ENCODE measurements at places on chromosomes 12 and 14. TPM values are rescaled to one million over a fixed set of nuclear protein-coding genes. Genes with fewer than 3 reads are reported as not detected.

DNA sequence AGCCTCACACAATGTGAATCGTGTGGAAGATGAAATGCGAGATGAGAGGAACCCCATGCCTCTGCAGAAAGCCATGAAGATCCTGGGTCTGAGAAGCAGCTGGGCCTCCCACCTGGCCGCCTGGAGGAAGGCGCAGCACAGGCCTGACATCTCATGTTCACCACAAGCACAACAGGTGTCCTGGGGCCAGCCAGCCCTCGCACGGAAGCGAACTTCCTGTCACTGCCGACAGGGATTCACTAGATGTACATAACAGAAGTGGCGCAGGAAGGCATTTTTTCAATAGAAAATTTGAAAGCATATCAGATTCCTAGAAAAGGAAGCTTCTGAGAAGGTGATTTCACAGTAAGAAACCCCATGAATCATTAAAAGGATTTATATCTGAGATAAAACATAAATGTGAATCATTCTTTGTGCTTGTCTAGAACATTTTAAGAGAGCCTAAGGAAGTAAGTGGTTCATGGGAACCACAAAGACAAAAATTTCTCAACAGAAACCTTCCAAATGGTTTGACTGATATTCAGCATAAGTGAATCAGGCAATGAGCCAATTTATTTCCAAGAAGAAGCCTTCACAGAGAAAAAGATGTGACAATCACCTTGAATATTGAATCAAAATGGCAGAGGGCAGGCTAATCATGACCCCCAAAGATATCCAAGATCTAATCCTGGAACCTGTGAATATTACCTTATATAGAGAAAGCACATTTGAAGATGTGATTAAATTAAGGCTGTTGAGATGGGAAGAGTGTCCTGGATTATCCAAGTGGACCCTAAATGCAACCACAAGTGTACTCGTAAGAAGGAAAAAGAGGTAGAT lies 311.9 kb downstream of the DUSP6 start:
- DNase-seq, result peak; percentile 43

DNA sequence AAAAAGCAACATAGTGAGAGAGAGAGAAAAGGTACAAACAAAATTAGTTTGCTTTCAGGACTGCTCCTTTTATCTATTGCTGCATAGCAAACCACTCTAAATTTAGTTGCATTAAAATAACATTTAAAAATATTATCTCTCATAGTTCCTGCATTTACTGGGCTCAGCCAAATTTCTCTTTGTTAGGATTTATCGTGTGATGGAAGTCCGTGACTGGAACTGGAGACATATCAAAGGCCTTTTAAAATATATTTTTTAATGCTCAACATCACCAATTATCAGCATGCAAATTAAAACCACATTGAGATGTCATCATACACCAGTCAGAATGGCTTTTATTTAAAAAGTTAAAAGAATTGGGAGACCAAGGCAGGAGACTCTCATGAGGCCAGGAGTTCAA lies 107.6 kb upstream of the SYT1 start:
- no peak for DNase-seq

DNA sequence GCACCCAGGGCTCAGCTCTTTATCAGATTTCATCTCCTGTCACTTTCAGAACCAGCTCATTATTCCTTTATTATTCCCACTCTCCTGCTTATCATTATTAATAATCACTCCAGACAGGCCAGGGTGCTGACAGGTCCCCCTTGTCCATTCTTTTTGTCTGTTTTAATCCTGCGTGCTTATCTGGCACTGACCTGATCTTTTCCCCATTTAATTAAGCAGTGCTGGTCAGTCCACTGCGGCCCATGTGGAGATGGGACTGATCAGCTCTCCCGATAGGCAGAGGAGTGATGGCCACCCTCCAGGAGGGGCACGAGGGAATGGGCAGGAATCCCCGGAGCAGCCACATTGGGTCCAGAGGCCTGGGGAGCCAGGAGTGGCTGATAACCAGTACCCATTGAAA lies 55.5 kb upstream of the GPATCH2L start:
- no peak for DNase-seq

The OR6C2 gene
- not detected for total RNA-seq

The CYP46A1 gene
- 0.09 TPM for total RNA-seq

GRCh38 chr14:84282618-84283017 lies 1247.3 kb upstream of the FLRT2 start:
- DNase-seq, result no peak

DNA sequence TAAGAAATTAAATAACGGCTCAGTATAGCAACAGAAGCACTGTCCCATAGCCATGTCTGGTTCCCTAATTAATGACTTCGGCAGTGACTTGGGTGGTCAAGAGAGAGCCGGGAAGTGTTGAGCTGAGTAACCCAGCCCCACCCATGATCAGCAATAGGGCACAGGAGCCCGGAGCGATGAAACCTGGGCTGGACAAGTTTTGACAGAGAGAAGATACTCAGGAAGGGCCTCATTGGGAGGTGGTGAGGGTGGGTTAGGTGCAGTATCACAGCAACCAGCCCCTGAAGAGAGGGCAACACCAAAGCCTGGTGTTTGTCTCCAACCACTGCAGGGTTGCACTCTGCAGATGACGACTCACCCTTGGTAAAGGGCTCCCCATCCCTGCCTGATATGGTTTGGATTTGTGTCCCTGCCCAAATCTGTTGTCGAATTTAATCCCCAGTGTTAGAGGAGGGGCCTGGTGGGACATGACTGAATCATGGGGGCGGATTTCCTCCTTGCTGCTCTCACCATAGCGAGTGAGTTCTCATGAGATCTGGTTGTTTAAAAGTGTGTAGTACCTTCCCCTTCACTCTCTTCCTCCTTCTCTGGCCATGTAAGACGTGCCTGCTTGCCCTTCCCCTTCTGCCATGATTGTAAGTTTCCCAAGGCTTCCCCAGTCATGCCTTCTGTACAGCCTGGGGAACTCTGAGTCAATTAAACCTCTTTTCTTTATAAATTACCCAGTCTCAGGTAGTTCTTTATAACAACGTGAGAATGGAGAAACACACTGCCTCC lies 124.9 kb upstream of the MED13L start:
- DNase-seq, result no peak

DNA sequence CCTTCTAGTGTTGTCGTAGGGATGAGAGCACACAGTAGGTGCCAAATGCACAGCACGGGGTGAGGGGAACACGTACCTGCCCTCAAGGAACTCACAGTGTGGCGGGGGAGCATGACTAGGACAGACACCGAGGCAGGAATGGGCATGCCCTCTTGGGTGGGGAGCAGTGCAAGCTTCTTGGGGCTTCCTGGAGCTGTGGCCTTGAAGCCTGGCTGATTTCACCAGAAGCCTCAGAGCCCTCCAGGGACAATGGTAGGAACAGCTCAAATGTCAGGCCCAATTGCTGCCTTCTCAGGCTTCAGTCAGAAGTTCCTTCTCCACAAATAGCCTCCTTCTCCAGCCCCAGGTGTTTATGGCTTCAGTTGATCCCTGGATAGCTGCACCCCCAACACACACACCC lies 43.4 kb downstream of the TEAD4 start:
- DNase-seq, result no peak

The ATL1 gene
- total RNA-seq, result 12.0 TPM

The GLI1 gene
- total RNA-seq, result 1.9 TPM

GRCh38 chr12:70529647-70530046 lies 107.6 kb downstream of the PTPRB start:
- DNase-seq, result no peak

GRCh38 chr12:104060791-104061190 lies 3.5 kb upstream of the HCFC2 start:
- DNase-seq, result no peak

The EEA1 gene
- total RNA-seq, result 33.4 TPM

DNA sequence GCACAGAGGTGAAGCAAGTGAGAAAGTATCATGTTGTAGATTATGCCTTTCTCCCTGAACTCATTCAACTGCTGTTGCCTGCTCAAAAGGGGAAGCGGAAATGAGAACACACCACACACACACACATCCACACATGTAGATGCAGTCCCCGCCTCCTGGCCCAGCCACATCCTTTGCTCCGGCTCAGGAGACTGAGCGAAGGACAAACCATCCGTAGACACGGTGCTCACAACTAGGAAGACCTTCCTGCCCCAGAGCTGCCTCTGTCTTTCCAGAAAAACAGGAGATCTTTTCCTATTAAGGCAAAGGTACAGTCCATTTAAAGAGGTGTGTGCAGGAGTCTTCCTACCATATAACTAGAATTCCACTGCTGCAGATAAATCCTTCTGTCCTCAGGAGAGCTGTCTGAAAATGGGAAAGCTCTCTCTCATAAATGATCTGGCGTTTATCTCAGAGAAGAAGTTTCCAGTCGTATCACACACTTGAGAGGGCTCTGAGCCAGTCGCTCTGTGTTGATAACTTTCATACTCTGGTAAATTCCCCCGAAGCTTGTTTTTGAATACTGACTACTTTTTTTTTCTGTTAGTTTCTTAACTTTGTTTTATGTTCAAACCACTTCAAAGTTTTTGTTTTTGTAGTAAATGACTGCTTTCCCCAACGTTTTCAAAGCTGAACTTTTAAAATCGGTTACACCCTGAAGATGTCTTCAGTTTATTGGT lies at the start of gene TESPA1:
Gene TESPA1 (minus strand): TSS at position 105 of the 719 bp plus-strand sequence. CDS start 10,200 bp downstream, outside the sequence.
- peak; percentile 68 for DNase-seq

DNA sequence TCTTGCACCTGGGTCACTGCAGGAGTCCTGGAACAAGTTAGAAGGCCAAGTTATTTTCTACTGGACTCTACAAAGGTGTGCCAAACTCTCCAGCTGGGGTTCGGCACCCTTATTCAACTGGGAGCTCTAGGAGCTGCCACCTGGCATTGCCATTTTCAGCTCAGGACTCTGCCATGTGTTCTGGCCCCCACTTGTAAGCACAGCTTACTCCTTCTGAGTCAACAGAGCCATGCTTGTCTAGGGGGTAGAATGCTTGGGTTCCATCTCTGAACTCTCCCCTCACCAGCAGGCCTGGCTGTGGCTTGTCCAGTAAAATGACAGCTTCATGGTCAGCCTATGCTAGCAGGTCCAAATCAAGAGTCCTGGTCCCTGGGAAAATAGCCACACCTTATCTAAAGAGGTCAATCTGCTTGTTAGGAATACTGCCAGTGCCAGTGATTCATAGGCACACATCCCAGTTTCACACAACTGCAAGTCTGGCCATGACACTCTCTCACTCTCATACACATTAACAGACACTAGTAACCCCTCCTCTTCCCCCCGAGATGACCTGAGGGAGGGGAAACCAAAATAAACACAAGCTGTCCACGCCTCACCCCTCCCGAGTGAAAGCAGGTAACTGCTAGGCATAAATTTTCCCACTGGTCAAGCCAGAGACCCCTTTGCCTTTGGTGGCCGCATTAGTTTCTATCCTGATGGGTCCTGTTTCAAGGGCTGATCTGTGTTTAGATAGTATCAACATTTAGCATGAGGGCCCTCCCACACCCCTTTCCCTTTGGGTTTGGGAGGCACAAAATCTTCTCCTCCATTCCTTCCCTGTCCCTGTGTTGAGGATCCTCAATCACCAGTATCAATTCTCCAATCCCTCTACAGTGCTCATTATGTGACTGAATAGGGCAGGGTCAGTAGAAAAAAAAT lies 182.3 kb upstream of the GZMB start:
- DNase-seq, result peak; percentile 36

The ZBTB25 gene
- 6.5 TPM for total RNA-seq

The KRT6C gene
- not detected for total RNA-seq

The BBOF1 gene
- total RNA-seq, result 3.1 TPM

DNA sequence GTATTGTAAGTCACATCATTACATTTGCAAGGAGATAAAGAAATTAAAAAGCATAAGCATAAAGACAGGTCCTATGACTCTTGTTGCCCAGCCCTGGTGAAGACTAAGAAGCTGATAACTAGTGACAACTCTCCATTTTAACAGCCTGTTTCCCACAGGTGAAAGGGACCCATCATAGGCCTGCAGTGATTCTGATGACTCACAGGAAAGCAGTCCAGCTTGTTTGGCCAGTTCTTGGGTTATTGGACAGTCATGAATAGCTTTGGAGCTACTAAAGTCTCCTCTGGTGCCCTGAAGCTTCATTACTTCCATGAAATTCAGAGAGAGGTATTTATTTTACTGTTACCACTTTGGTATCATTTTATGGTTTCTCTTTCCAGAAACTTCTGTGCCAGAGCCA lies 55.5 kb upstream of the DYRK2 start:
- peak; percentile 32 for DNase-seq

DNA sequence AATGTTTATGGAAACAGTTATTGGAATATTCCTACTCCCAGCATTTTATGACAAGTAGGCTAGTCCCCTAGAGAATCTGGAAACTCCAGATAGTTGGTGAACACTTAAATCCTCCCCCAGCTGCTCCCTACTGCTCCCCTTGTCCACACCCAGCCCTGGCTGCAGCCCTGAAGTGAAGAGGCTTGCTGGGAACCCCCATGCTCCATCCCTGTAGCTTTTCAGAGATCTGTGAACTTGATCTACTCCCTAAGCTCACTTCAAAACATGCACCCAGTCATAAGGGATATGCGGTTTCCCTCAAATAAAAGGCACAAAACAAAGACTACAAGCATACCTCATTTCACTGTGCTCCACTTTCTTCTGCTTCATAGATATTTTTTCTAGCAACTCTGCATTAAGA lies 33.2 kb downstream of the EGLN3 start:
- DNase-seq, result no peak

- peak; percentile 29 for DNase-seq
Measured at GRCh38 chr14:74401504-74402241, 24.3 kb downstream of the SYNDIG1L start.

DNA sequence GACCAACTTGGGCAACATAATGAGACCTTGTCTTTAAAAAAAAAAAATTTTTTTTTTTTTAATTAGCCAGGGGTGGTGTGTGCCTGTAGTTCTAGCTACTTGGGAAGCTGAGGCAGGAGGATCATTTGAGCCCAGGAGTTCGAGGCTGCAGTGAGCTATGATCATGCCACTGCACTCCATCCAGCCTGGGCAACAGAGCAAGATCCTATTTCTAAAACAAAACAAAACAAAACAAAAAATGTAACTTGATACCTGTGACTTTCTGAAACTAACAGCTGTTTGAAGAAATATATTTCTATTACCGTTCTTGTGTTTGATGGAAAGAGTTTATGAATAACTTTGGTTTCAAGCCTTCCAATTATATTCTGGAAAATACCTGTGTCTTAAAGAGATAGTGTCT lies 1.7 kb upstream of the ACACB start:
- no peak for DNase-seq

DNA sequence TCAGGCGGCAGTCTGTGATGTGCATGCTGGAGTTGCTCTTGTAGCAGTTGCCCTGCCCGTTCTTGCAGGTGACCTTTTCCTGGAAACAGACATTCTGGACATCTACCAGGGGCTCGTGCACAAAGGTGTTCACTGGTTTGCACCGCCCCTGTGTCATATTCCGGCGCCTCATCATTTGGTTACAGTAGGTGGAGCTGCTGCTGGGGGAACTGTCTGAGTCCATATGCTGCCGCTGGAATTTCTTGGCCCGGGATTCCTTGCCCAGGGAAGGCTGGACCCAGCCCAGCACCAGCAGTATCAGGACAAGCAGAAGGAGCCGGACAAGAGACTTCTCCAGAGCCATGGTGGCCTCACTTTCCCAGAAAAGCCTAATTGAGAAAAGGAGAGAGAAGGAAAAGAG lies 918 bp downstream of the RNASE1 start:
- DNase-seq, result peak; percentile 53

The ACSS3 gene
- total RNA-seq, result 2.0 TPM

The TEX52 gene
- not detected for total RNA-seq

The CLEC9A gene
- total RNA-seq, result not detected

Measured in left colon (tissue), 2 donors.